ENCODE measurements at places on chromosomes 16 and 17.
A peak's percentile ranks its signal among the peaks of the same experiment; 100 is the strongest.

DNA sequence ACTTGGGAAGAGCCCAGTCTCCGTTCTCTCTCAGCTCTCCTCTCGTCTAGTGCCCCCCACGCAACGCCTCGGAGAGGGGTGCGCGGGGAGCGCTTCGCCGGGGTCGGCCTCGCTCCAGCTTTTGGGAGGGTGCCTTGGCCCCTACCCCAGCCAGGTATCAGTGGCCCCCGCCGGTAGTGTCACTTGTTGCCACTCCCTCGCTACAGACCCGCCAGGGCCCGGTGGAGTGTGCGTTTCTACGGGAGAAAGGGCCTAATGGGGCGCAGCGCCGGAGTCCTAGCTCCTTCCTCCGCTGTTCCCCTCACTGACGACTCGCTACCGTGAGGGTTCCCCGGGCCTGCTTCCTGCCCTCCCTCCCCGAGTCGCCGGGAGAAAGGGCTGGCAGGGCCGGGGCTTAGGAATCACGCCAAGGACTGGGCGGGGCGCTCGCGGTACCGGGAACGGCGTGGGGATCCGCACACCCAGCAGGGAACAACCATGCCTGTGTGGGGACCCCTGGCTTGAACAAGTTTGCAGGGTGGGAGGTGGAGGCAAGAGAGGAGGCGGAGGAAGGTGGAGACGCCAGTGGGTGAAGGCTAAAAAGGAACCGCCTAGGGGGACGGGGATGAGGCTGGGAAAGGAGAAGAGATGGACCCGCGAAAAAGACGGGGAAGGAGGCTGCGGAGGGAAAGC, 997 bp upstream of the CDH11 start:
- peak; percentile 25 for DNase-seq

- peak; percentile 93 for DNase-seq
These were observed 29.4 kb downstream of the CACNA1H start for GRCh38 chr16:1182316-1182671.

- DNase-seq = no peak
These were observed 5.3 kb upstream of the CBX8 start for GRCh38 chr17:79802039-79802735.

DNA sequence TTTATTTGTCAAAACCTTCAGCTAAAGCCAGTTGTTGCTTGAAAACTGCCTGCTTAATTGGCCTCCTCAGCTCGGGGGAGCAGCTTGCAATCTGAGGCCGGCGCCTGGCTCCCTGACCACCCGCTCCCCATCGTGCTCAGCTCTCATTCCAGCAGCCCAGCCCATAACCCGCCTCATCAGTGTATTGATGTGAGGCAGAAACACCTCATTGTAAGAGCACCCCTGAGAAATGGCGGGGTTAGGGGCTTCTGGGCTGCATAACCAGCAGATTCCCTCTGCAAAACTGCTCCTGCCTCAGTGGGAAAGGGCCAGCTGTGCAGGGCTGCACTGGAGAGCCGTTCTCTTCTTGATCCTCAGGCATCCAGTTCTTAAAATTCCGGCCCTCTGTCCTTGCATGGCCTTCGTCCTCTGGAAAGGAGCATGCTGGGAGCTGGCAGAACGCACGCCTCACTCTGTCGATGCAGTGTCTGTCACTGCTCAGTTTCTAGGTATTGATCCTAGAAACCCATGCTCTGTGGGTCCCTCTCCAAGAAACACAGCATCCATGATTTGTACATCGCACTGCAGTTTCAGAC, 113.8 kb upstream of the CHMP6 start:
- no peak for DNase-seq

GRCh38 chr16:10085078-10085798, 97.0 kb downstream of the GRIN2A start:
- DNase-seq = no peak

- DNase-seq = peak; percentile 33
These were observed 824 bp downstream of the SOX8 start for GRCh38 chr16:982145-983043.

DNA sequence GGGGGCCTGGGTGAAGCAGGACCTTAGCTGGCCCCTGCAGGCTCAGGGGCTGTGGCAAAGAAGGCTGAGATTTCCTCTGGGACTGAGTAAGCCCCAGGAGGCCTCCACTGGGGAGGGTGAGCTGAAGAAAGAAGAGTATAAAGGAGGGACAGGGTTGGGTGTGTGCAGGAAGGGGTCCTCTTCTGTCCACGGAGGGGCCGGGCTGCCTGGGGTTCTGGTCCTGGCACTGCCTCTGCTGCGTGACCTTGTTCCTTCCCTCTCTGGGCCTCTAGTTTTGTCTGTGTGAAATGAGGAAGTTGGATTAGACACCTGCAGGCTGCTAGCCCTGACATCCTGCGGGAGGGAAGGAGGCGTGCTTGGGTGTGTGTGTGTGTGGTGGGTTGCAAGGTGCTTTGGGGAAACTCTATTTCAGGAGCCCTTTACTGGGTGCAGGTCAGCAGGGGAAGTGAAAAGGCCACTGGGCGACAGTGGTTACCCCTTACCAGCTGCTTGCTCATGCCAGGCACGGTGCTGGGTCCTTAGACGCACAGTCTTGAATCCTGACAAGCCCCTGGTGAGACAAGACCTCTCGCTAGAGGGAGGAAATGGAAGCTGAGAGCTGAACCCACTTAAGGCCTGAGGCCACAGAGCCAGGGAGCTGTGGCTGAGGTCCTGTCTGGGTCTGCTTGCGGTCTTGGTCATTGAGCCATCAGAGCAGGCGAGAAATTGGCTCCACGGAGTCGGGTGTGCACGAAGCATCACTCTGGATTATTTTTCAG, 60.7 kb downstream of the OR1D5 start:
- DNase-seq = no peak

- DNase-seq = no peak
These were observed 177.7 kb downstream of the TMEM132E start for GRCh38 chr17:34757106-34757505.

- DNase-seq = no peak
These were observed 4.2 kb downstream of the PLA2G15 start for GRCh38 chr16:68249371-68249770.

GRCh38 chr16:396605-397004, 394 bp upstream of the NME4 start:
- DNase-seq = peak; percentile 86

- DNase-seq = no peak
These were observed 5.3 kb downstream of the SHPK start for GRCh38 chr17:3630781-3631180.

DNA sequence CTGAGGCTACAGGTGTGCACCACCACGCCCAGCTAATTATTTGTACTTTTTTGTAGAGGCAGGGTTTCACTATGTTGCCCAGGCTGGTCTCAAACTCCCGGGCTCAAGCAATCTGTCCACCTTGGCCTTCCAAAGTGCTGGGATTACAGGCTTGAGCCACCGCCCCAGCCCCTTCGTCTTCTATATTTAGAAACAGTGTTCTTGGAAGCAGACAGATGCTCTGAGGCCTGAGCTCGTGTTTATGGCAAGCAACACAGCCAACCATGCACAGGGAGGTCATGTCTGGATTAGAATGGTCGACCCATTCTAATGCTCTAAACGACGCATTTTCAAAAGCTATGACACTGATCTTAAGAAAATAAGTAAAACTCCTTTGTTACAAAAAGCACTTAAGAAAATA, 16.6 kb downstream of the TMEM204 start:
- no peak for DNase-seq

DNA sequence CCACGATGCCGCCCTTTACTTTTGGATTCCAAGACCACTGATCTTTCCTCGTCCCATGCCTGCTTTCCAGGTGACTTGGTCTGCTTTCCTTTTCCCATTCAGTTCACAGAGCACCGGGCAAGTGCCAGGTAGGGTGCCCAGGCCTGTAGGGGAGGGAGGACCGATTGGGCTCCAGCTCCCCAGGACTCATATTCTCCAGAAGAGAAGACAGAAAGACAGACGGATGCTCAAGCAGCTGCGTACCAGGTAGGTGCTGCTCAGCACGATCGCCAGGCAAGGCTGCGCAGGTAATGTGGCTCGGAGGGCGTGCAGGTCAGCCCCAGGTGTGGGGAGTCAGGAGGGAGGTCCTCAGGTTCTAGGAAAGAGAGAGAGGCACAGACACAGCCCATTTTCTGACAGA, 67.5 kb upstream of the ZNF423 start:
- DNase-seq = no peak

DNA sequence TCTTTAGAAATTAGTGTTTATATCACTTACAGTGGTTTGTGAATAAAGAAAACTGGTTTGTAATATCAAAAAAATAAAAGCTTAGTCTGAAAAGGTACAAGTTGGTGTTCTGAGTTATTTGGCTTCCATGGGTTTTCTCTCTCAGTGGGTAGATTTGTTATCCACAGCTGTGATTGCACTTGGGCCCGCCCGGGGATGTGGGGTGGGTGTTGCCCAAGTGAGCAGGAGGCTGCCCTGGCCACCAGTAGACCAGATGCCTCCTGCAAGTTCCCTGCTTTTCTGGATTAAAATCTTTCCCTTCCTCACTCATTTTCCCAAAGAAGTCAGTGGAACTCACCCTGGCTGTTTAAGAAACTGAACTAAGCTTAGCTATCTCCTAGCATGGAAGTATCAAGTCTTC, 380.6 kb downstream of the RBFOX1 start:
- no peak for DNase-seq

DNA sequence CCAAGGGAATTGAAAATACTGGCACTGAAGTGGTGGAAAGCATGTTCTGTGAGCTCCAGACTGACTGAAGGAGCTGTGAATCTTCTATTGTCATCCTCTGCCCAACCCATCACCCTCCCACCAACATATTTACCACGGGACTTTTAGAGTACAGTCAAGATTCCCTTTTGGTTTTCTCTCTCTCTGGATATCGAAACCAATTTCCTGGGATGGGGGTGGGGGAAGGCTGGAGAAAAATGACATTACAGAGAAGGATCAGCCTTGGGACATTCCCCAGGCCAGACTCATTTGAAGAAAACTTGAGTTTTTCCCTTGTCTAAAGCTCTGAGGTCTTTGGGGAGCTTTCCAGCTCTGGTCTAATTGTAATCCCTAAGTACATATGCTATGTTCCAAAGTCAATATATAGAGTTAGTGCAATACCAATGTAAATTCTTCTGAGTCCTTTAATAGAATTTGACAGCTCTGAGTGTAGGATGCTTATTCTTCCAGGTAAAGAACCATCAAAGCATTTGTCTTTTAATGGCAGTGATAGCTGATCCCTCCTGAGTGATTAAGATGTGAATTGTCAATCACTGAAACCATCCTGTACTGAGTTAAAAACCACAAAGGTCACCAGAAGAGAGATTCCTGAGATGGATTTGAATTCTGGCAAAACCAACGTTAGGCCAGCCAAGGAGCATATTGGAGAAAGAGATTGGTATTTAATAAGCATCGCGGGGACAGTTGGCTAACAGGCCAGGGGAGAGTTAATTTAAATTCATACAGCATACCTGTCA, 48.8 kb upstream of the CCL1 start:
- DNase-seq = no peak

GRCh38 chr16:56977216-56977615, 12.1 kb upstream of the NLRC5 start:
- no peak for DNase-seq

DNA sequence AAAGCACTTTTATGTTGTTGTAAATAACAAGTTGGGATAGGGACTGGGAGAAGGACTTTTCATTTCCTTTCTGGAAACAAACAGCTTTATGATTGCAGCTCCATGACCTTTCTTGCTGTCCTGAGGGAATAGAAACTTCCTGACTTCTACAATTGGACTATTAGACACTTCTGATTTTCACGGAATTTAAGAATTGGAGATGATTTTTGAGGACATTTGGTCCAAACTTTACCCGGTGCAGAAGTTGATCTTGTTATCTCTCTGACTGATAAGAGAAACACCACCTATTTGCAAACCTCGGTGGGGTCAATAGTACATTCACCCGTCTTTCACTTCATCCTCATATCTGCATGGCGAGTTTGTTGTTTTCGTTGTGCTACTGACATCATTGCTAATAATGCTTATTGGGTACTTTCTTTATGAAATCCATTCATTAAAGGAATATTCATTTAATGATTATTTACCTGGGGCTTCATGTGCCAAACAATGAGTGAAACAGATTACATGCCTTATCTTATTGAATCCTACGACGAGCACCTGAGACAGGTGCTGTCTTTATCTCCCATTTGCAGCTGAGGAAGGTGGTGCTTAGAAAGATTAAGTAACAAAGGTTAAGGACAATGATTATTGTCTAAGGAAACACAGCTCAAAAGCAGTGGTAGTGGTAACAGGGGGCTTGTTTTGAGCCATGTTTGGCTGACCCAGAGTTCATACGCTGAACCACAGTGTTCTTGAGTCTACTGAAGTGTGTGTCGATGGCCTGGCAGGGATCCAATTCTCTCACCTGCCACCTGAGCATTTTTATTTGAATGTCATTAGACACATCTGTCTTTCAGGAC, 176.9 kb upstream of the FAM20A start:
- peak; percentile 56 for DNase-seq

GRCh38 chr17:67682196-67682595, 35.5 kb upstream of the NOL11 start:
- peak; percentile 48 for DNase-seq

- DNase-seq = no peak
These were observed 67.5 kb upstream of the GCSH start for GRCh38 chr16:81163671-81164070.

- DNase-seq = no peak
These were observed 51.0 kb upstream of the PIRT start for GRCh38 chr17:10888858-10889257.

DNA sequence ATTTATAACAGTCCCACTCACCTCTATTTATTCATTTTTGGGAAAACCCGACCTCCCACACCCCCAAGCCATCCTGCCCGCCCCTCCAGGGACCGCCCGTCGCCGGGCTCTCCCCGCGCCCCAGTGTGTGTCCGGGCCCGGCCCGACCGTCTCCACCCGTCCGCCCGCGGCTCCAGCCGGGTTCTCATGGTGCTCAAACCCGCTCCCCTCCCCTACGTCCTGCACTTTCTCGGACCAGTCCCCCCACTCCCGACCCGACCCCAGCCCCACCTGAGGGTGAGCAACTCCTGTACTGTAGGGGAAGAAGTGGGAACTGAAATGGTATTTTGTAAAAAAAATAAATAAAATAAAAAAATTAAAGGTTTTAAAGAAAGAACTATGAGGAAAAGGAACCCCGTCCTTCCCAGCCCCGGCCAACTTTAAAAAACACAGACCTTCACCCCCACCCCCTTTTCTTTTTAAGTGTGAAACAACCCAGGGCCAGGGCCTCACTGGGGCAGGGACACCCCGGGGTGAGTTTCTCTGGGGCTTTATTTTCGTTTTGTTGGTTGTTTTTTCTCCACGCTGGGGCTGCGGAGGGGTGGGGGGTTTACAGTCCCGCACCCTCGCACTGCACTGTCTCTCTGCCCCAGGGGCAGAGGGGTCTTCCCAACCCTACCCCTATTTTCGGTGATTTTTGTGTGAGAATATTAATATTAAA, 638 bp upstream of the TMEM88 start:
- DNase-seq = no peak

DNA sequence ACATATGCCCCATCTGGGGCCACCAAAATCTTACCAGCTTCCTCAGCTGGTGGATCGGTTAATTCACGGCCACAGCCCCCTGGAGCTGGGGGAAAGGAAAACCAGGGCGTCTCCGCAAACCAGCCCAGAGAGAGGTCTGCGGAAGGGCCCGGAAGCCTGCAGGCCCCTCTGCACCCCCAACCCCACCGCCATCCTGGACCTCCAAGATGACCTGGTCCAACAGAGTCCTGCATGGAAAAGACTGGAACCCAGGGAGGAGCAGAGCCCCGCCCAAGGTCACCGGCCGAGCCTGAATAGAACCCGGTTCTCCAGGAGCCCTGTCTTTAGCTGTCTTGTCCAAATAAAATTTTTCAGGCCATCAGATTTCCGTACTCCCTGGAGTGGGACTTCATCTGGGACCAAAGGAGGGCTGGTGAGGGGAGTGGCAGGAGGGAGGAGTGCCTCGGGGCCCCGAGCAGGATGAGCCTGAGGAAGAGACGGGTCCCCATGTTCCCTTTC, 37.4 kb upstream of the NDRG4 start:
- DNase-seq = no peak

Data from NCI-H69 (cell line).